ENCODE measurements at places on chromosomes 16 and 17. TPM values are rescaled to one million over a fixed set of nuclear protein-coding genes. Genes with fewer than 3 reads are reported as not detected.

Gene C1QTNF8
- 0.39 TPM for total RNA-seq

Gene OR1A1
- total RNA-seq, result not detected

Gene NUPR1
- total RNA-seq, result 79.7 TPM

Gene HS3ST4
- not detected for total RNA-seq

Measured in Panc1 (cell line).